Right renal cortex interstitium (tissue), 3 donors: ENCODE measurements at places on chromosomes 12 and 14. TPM values are rescaled to one million over a fixed set of nuclear protein-coding genes. Genes with fewer than 3 reads are reported as not detected.

Gene TROAP
- 18.2 TPM for polyA plus RNA-seq

Gene OASL
- 0.11 TPM for polyA plus RNA-seq

Gene PPM1H
- polyA plus RNA-seq, result 31.2 TPM

DNA sequence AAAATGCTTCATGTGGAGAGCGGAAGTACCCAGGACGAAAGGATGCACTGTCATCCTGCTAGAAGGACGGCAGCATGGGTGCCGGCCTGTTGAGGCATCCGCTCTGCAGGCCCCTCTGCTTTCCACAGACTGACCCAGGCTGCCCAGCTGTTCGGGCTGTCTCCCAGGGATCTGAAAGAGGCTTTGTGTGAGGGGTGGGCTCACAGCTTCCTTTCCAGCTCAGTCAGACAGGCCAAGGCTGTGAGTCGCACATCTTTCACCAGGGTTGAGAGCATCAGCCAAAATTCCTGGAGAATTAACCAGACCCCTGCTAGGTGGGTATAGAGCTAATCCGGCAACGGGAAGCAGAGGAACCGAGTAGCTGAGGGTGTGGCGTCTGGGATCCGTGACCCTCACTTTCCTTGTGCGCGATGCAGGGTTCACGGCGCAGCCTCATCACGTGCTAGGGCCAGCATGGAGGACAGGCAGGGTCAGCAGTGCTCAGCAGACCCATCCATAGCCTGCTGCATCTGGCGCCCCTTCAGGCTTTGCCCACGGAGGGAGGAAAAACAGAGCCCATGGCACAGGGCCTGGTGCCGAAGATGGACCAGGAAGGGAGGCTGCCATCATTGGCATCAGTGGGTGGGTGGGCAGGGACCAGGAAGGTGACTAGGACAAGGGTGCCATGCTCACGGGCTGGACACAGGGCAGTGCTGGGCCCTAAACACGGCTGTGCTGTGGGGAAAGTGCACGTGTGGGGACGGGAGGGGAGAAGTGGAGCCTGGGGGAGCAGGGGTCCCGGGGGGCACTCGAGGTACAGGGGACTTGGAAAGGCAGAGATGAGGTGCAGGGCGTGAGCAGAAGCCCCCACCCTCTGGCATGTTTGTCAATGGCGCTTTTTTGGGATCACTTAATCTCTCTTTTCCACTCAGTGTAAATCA is 9.2 kb upstream of the SIVA1 start:
- DNase-seq, result no peak

- DNase-seq, result peak; percentile 87
These were observed 984 bp upstream of the WNK1 start for GRCh38 chr12:751192-751998.

DNA sequence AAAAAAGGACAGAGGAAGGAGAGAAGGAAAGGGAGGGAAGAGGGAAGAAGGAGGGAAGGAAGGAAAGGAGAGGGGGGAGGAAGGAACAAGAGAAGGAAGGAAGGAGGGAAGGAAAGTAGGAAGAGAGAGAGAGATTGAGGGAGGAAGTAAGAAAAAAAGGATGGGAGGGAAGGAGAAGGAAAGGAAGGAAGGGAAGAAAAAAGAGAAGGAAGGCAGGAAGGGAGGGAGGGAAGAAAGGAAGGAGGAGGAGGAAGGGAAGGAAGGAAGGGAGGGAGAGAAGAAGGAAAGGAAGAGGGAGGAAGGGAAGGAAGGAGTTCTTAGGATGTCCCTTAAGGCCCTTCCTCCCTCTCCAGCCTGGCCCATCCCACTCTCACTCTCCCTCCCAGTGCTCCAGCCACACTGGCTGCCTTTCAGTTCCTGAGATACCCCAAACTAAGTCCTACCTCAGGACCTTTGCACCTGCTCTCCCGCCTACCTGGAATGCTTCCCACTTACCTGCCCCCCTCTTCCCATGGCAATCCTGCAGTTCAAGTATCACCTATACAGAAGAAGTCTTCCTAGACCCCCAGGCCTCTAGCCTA is 21.7 kb upstream of the MSI1 start:
- no peak for DNase-seq

DNA sequence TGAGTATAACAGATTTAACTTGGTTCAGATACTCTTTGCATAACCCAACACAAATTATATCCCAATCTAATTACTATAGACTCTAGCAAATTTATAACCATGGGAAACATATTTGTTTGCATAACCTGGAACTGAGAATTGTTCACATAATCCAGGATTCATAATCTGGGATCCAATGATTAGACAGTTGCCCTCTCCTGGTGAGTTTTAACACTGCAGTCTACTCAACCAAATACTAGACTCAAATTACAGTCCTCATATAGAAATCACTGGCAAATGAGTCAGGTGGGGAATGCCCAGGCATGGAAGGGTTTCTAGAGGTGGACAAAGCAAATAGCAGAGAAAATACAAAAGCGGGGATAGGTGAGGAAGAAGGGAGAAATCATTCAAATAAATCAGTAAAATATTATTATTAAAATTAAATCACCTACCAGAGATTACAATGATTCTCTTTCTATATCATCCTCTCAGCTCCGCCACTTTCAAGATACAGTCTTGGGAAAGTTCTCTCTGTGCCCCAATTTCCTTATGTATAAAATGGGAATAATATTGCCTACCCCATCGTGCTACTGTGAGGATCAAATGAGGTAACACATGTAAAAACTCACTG is 9.4 kb downstream of the GCH1 start:
- DNase-seq, result no peak

- no peak for DNase-seq
These were observed 48.2 kb downstream of the IQSEC3 start for GRCh38 chr12:114626-115211.
